ENCODE measurements at places on chromosomes 7 and 10.
A peak's percentile ranks its signal among the peaks of the same experiment; 100 is the strongest.

GRCh38 chr10:2908851-2909630 is 158.3 kb upstream of the PFKP start:
- no peak for DNase-seq

DNA sequence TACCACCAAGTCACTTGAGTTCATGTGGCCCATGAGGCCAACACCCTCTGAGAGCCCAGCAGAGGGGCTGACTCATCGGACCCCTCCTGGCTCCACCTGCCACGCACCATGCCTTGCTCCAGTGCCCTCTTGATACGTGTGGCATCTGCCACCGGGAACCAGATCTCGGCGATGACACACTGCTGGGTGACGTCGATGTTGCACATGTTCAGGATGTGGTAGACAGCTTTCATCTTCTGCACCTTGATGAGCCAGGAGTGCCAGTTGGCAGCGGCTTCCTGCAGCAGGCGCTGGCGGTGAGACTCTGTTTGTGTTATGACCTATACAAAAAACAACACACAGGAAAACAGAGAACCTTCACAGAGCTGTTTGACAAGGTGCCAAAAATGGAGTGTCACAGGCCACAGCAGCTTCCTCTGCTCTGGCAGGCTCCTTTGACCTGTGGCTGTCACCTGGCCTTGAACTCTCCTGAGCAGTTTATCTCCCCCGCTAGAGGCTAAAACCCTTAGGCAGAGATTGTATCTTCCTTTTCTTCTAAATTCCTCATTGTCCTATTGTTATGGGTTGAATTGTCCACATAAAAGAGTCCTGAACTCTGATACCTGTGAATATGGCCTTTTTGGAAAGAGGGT is 45.2 kb upstream of the TMEM213 start:
- peak; percentile 78 for DNase-seq

DNA sequence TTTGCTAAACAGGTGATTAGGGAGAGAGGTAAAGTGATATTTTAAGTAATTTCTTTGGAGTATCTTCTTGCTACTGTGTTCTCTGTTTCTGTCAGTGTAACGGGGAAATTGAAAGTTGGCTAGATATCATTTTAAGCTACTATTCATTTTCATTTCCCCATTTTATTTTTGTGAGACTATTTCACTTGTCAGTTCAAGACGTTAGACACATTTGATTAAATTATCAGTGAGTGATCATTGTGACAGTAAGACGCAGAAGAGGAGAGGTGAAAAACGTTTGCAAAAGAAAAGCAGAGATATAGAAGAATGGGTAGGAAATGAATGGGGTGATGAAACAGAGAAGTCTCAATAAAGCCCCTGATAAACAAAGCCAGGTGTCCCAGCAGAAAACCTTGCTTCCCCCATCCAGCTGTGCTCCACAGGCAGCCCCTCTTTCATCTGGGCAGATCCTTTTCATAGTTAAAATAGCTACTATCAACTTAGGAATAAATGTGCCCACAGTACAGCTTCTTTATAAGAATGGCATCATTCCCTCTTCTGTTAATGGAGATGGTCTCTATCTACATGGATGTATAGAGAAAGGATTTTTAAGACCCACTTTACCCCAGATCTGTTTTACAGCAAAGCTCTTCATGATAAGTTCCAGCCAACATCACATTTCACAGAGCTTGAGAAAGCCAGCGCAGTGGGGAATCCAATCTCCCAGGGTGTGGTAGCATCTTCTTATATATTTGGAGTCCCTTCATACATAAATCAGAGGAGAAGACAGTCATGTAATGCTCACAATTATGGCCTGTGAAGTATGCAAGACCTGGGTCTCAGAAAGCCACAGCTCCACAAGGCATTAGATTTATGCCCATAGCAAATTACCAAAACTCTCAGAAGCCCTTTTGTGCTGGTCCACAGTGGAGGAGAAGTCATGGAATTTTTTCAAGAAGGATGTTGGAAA is 138.1 kb upstream of the ITGB1 start:
- no peak for DNase-seq

DNA sequence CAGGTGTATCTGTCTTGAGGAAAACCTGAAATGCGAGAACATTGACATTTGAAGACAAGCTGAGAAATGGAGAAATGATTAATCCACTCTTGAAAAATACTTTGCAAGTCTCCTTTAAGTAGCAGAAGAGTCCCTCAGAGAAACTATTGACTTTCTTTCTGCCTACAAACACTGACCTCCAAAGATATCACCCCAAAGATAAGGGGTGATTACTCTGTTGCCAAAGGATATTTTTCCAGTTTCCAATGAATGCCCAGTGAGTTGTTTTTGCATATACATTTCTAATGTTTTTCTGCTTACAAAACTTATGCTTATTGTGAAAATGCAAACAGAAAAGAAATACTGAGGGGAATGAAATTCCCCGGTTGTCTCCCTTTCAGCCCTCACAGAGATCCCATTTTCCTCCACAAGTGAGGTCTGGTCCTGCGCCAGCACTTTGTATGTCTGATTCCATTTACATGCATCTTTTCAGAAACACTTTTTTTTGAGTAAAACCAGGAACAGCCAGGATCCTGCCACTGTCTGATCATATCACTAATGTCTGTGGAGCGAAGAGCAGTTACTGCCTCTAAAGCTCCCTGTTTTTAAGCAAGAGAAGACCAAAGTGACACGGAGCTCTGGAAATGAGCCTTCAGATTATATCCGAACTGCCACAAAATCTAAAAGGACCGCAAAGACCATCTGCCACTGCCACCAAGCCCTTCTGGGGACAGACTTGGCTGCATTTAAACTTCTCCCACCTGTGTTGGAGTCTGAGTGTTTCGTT is 82.9 kb upstream of the PDCD4 start:
- DNase-seq: no peak

- DNase-seq: no peak
Observed at GRCh38 chr10:103627111-103627892, 133.8 kb downstream of the NEURL1 start.

- no peak for DNase-seq
Observed at GRCh38 chr10:130242513-130242912, 106.3 kb downstream of the GLRX3 start.

- DNase-seq: no peak
Observed at GRCh38 chr10:76540331-76540730, 1097.3 kb downstream of the KCNMA1 start.

GRCh38 chr10:94013331-94013760 is 19.6 kb downstream of the PLCE1 start:
- DNase-seq: no peak

DNA sequence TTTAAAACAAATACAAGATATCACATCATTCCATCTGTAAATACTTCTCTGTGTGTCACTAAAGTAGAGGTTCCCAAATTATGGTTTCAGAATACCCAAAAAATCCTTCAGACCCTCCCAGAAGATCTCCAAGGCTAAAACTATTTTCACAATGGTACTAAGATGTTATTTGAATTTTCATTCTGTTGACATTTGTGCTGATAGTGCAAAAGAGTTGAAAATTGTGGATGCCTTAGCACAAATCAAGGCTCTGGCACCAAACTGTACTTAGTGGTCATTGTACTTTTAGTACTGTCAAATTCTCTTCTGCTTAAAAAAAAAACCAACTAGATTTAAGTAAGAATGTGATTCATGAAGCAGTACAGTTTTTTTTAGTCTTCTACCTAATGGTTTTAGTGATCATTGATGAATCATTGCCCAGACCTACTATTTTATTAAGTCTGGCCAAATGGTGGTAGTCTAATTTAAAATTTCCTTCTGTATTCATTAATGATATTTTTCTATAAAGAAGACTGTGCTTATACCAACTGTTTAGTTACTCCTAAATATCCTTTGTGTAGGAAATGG is 50.5 kb downstream of the TPST1 start:
- no peak for DNase-seq

- DNase-seq: no peak
Observed at GRCh38 chr7:13152755-13153154, 465.3 kb downstream of the ARL4A start.

DNA sequence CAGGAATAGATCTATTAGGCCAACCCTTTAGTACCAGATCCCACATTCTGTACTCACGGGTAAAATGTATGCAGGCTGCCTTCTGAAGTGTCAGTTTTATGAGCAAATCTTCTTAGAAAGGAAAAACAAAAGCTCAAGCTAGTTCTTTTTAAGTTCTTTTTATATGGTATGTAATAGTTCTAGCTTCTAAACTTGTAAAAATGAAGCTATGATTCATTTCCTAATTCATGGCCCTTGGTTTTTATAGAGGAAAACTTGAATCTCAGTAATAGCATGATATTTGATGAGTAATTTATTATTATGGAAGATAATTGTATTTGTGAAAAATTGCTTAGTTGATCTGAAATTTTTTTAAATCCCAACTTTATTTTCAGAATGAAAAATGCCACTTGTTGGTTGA is 54.3 kb downstream of the SLK start:
- no peak for DNase-seq

- no peak for DNase-seq
Observed at GRCh38 chr10:16652154-16652553, 130.5 kb upstream of the C1QL3 start.

- no peak for DNase-seq
Observed at GRCh38 chr7:80770675-80771081, 132.2 kb downstream of the CD36 start.

- no peak for DNase-seq
Observed at GRCh38 chr7:138095972-138096935, 20.0 kb downstream of the AKR1D1 start.

- DNase-seq: no peak
Observed at GRCh38 chr7:90242369-90243168, 2.4 kb upstream of the CFAP69 start.

GRCh38 chr10:37206132-37206531 is 80.7 kb downstream of the ANKRD30A start:
- DNase-seq: no peak

GRCh38 chr10:28587970-28588290 is 55.0 kb downstream of the WAC start:
- no peak for DNase-seq

GRCh38 chr10:28790146-28790545 is 112.8 kb downstream of the BAMBI start:
- no peak for DNase-seq

- no peak for DNase-seq
Observed at GRCh38 chr7:47480576-47481538, 101.1 kb downstream of the TNS3 start.

- DNase-seq: no peak
Observed at GRCh38 chr7:134729895-134730294, 49.5 kb upstream of the CALD1 start.

GRCh38 chr7:73986158-73986631 is 41.8 kb upstream of the ELN start:
- DNase-seq: no peak

DNA sequence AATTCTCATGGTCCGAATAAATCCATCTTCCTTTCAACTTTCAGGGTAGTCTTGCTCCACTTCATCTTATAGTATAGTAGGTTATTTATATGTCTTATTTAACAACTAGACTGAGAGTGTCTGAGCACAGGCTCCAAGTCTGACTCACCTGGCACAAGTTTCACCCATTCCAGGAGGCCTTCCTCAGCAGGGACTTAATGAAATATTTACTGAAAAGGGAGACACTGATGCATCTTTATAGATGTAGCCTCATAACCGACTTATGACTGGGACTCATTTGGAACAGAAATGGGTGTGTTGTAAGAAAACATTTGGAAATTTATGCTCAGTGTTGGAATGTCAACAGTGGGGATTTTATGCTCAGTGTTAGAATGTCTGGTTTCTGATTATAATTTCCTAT is 59.9 kb downstream of the CH25H start:
- no peak for DNase-seq

- DNase-seq: no peak
Observed at GRCh38 chr10:130003787-130004613, 39.9 kb upstream of the EBF3 start.

DNA sequence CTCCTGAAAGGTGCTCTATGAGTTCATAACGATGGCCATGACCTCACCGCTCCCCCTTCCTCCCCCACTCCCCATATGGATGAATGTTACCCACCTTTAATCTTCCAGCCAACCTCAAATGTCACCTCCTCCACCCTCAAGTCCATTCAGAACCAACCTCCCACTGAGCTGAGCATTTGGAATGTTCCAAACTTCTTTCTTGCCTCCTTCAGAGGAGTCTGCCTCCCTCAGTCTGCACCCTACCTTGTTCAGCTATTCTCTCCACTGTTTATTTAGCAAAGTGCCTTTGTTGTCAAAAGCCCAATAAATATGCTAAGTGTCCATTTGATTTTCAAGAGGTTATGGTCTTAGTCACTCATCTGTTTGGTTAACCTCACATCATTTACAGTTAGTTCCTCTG is 22.9 kb upstream of the MTPAP start:
- DNase-seq: no peak

- DNase-seq: no peak
Observed at GRCh38 chr10:1630304-1630703, 107.0 kb downstream of the ADARB2 start.

GRCh38 chr10:98309366-98310355 is 41.7 kb upstream of the LOXL4 start:
- no peak for DNase-seq

DNA sequence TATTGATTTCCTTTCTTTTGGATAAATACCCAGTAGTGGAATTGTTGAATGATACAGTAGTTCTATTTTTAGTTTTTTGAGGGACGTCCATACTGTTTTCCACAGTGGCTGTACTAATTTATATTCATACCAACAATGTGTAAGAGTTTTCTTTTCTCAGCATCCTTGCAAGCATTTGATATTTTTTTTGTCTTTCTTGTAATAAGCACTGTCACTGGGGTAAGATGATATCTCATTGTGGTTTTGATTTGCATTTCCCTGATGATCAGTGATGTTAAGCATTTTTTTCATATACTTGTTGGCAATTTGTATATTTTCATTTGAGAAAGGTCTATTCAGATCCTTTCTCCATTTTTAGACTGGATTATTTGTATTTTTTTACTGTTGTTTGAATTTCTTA is 308.7 kb downstream of the PTEN start:
- no peak for DNase-seq

GRCh38 chr10:75746356-75746755 is 314.9 kb downstream of the LRMDA start:
- no peak for DNase-seq

DNA sequence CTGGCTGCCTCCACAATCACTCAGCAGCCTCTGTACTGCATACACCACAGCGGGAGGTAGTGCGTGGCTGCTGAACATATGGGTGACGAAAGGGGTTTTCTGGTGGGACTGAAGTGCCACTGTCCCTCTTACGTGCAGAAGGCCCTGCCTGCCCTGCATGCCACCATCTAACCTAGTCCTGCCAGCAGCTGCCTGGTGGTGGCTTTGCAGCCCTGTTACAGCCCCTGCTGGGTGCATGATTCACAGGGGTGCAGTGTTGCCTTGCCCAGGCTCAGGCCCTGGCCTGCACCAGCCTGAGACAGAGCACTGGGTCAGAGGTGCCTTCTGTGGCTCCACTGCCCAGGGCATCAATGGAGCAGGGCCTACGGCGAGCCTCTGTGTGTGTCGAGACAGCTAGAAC is 50.1 kb downstream of the SYPL1 start:
- no peak for DNase-seq

- peak; percentile 22 for DNase-seq
Observed at GRCh38 chr10:73159038-73159648, 8.7 kb downstream of the ECD start.
